ENCODE measurements at places on chromosomes 6 and 20.

DNA sequence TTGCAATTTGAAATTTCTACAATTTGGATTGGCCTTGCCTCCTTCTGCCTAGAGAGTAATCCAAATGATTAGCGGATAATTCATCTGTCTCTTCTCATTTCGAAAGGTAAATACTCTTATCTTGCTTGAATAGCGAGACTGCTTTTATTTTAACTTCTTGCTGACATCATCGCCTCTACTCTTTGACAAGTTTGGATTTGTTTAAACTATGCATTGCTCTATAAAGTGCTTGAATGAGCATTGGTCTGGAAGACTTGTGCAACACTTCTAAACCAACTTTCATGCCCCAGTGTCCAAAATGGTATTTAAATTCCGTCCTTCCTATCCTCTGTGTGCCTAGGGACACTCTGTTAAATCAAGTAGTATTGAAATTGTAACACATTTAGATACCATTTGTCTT, 384.1 kb upstream of the SLC35B3 start:
- no peak for DNase-seq

DNA sequence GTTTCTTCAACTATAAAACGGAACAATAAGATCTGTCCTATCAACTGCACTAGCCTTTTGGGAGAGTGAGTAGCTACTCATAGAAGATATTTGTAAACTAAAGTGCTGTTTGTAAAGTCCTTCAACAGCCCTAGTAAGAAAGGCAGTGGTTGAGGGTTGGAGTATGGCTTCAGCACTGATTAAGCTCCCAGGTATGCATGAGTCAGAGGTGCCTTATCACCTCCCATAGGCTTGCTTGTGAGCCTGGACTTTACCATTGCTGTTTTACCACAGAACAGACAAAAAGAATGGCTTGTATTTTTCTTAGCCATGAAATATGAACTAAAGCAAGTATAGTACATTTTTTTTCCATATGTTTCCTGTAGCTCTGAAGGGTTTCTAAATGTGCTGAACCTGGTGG, 44.1 kb downstream of the SAMD3 start:
- DNase-seq, result no peak

DNA sequence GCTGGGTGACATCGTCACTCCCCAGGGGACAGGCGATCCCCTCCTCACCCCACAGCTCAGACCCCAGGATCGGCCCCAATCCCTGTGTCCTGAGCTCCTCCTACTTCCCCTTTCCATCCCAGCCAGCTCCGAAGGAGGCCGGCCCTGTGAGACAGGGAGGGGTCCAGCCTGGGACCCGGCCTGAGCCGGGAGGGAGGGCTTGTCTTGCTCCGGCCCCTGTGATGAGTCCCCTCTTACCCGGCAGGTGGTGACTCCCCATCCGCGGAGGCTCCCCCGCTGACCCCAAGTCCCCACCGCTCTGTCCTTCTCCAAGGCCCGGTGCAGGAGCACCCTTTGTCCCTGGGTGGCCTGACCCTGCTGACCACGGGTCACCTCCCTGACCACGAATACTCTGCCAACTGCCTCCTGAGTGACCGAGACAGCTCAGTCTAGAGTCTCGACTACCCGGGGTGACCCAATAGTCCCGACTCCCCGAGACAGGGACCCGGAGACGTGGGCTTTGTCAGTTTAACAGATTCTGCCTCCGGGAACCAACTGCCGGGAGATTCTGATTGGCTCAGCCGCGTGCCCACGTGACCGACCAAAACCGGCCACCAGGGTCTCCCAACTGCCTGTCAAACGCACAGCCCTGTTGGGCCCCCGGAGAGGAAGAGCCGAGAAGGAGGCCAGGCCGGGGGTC, 187.4 kb upstream of the PROKR2 start:
- DNase-seq, result no peak

DNA sequence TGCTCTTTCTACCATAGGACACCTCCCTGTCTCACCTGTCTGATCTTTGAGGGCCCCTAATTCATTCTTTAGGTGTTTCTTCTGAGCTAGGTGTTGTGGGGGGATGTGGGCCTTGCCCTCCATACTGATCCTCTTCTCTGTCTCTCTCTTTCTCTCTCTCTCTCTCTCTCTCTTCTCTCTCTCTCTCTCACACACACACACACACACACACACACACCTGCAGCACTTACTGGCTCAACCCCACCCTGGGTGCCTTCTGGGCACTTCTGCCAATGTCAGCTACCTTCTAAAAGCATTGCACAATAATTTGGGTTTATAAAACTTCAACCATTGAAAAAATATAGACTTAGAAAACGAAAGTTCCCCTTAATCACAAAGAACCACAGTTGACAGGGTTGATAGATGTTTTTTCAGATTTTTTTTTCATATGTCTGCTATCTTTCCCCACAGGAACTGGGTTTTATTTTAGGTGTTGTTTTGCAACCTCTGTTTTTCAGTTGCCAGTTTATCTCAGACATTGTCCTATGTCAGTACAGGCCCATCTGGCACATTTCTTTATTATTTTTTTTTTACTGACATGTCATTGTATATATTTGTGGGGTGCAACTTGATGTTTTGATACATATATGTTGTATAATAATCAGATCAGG, 28.1 kb downstream of the PKIG start:
- no peak for DNase-seq

DNA sequence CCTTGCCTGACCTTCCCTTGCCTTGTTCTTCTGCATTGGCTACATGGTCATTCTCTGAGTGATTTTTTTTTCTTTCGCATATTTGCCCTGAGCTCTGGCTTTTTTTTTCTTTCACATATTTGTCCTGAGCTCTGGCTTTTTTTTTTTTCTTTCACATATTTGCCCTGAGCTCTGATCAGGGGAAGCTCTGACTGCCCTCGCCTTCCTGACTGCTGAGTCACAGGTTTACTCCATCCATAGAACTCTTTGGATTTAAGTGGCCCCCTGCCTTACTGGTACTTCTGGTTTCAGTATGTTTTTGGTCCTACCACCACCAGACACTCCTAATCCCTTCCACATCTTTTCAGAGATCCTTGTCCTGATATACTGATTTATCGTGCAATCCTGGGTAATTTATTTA, 201.1 kb downstream of the OGFRL1 start:
- DNase-seq, result no peak

All from activated CD4-positive, alpha-beta T cell treated with anti-CD3 and anti-CD28 coated beads, Interleukin-10, Interleukin-2, amounts not matched to agents 100 ng/mL and 50 ng/mL, durations not matched to agents 16 hours and 8 hours (primary cell).